ENCODE measurements at places on chromosomes 12 and 14.

DNA sequence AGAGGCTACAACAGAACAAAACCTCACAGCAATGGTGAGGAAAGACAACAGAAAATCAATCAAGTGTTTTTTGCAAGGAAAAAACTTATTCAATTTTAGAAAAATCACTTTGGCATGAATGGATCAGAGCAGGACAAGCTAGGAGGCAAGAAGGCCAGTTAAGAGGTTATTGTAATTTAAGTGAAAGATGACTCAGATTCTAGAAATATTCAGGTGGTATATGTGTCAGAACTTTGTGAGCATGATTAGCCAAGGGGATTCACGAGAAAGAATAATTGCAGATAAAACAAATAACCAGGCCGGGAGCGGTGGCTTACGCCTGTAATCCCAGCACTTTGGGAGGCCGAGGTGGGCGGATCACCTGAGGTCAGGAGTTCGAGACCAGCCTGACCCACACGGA, 12.7 kb downstream of the GCH1 start:
- DNase-seq: no peak

DNA sequence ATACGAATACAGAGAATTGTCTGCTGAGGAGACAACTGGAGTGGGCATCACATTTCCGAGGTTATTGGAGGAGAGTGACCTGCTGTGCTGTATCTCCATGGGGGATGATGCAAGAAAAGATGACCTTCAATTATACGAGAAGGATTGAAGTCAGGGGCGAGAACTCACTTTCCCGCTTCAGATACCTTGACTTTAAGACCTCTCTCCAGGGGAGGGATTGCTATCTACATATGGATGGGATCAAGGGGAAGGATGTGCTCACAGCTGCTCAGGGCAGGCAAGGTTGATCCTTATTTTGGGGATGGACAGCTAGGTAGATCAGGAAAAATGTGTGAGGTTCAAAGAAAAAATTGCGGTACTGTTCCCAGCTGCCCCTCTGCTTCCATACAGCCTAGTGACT, 24.4 kb downstream of the NEUROD4 start:
- no peak for DNase-seq

GRCh38 chr14:91912035-91912434, 35.5 kb downstream of the FBLN5 start:
- no peak for DNase-seq

GRCh38 chr12:3556716-3557115, 65.7 kb downstream of the PRMT8 start:
- DNase-seq: no peak

GRCh38 chr14:50864237-50864636, 7.6 kb upstream of the ABHD12B start:
- DNase-seq: no peak

DNA sequence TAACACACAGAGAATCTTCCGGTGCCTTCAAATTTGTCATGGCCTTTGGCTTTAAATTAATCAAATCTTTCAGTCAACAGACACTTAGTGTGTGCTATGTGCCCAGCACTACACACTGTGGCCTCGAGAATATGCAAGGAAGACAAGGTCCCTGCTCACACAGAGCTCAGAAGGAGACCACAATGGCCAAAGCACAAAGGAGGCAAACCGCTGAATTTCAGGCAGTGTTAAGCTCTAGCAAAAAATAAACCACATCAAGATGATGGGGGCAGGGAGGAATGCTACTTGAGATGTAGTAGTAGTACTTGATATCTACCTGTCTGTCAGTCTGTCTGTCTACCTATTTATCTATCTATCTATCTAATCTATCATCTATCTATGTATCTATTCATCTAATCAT, 227.9 kb downstream of the TMEM132D start:
- no peak for DNase-seq

GRCh38 chr14:38705220-38705619, 397.8 kb downstream of the SEC23A start:
- no peak for DNase-seq

- DNase-seq: no peak
Measured at GRCh38 chr12:67288561-67288960, 19.4 kb downstream of the CAND1 start.

DNA sequence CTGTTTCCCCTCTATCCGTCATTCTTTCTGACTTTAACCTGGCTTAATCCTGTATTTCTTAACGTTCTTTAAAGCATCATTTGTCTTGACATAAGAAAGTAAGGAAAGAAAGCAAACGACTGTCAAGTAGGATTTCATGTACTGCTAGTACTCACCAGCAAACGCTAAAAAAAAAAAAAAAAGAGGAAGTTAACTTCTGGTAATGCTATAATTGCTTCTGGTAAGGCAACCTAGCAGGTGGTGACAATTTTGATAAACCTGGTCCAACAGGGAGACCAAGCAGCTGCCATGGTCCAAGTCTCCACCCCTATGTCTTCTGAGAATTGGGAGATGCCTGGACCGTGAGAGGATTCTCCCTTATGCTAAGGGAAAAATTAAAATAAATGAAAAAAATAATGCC, 306.6 kb downstream of the DAD1 start:
- no peak for DNase-seq

DNA sequence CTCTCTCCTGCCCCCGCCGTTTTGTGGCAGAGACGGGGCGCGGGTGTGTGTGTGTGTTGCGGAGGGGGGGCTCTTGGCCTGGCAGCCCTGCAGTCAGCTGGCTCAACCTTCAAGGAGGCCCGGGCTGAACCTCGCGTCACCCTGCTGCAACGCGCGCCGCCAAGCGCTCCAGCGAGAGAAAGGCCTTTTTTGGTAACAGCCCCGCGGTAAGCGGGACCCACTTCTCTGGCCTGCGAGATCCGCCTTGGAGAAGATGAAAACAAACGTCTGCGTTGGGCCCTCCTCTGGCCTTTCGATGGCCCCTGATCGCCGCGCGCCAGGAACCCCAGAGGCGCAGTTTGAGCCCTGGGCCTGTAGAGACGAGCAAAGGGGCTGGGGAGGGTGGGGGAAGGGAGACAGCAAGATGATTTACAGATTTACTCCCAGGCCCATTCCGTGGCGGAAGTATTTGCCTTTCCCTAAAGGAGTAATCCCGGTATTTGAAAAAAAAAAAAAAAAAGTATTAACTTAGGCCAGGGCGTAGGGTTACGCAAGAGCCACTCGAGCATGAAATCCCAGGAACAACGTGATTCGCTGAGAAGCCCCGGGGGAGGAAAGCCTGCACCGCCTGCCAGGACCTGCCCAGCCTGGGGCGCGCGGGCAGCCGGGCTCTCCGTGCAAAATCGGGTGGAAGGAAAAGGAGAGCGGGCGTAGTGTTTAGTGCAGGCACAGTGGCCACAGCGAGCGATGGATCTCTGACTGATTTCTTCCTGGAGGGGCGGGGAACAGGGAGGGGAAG, 4.5 kb upstream of the IRF2BPL start:
- peak; percentile 90 for DNase-seq

DNA sequence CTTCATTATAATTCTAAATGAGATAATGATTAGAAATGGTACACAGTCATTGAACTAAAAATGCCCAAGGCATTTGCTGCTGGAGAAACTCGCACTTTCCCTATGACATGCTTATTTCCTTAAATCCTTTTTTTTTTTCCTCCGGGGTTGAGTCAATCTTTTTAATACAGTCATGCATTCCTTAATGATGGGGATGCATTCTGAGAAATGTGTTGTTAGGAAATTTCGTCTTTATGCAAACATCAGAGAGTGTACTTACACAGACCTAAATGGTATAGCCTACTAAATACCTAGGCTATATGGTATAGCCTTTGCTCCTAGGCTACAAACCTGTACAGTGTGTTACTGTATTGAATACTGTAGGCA, 29.8 kb upstream of the DACT1 start:
- peak; percentile 26 for DNase-seq

DNA sequence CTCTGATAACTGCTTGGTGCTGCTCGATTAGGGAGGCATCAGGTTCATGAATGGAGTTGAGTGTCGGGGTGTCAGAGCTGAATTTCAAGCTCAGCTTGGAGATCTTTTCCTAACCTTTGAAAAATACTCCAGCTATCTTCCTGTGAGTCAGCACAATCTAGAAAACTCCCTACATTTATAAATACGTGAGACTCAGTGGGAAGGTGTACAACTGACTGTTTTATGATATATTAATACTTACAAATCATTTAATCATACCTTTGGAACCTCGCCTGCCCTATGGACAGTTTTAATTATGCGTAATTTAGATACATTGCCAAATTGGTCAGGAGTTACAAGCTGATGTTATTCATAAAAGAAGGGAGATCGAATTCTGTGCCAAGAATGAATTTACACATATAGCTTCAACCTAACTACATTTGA, 961 bp downstream of the CMAS start:
- DNase-seq: no peak

DNA sequence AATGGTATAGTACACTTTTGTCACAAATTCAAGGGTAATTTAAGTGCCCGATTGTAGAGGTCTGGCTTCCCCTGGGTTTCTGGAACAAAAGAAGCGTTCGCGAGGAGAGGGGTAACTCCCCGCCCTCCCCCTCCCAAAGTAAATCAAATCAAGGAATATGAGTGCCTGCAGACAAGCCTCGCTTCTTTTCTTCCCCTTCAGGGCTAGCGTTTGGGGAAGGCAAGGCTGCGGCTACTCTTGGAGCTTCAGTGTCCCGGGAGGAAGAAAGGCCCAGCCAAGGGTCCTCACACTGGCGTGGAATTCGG, 456 bp upstream of the TMPO start:
- no peak for DNase-seq

- peak; percentile 56 for DNase-seq
Measured at GRCh38 chr14:57390806-57391516, 575 bp downstream of the NAA30 start.

DNA sequence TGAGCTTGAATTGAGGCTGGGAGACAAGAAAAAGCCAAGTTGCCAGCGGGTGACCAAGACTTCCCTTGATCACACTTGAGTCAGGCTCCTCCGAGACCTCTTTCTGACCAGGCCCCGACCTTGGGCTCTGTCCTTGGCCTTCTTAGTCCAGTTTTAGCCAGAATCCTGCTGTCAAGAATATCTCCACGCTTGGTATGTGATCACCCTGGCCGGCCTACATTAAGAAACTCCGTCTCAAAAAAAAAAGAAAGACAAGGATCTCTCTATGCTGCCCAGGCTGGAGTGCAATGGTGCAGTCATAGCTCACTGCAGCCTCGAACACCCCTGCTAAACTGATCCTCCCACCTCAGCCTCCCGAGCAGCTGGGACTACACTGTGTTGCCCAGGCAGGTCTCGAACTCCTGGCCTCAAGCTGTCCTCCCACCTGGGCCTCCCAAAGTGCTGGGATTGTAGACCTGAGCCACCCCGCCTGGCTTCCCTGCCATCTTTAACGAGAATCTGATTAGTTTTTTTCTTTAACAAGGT, 1.0 kb upstream of the ITPK1 start:
- no peak for DNase-seq

DNA sequence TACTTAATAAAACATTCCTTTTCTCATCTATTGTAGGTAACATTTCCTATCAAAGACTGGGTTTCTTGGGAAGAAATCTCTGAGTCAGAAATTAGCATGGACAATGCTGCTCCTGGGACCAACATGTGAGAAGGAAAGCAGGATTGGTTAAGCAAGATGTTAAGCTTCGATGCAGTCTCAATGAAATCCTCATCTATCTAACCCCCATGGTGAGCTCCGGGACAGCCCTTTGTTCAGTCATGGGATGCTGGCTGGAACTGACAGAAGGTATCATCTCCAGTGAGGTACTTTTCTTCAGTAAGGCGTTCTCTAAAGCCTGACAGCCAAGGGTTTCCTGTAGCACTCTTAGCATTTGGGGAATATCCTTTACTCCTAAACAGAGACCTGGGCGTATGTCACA, 82.8 kb upstream of the SINHCAF start:
- DNase-seq: no peak

GRCh38 chr12:110538869-110539622, 36.9 kb downstream of the RAD9B start:
- no peak for DNase-seq

DNA sequence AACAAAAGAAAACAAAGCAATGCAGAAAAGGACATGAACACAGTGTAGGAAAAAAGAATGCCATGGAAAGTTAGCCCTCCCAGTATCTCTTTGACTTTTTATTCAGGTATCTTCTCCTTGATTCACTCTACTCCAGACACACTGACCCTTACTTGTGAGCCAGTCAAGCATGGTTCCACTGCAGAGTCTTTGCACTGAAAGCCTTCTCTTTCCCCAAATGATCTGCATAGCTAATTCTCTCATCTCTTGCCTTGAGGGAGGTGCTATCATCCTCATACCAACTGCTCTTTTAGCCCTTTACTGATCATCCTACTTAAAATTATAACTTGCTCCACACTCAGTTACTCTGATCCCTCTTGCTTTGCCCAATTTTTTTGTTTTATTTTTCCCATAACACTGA, 101.2 kb upstream of the SLC16A7 start:
- no peak for DNase-seq

DNA sequence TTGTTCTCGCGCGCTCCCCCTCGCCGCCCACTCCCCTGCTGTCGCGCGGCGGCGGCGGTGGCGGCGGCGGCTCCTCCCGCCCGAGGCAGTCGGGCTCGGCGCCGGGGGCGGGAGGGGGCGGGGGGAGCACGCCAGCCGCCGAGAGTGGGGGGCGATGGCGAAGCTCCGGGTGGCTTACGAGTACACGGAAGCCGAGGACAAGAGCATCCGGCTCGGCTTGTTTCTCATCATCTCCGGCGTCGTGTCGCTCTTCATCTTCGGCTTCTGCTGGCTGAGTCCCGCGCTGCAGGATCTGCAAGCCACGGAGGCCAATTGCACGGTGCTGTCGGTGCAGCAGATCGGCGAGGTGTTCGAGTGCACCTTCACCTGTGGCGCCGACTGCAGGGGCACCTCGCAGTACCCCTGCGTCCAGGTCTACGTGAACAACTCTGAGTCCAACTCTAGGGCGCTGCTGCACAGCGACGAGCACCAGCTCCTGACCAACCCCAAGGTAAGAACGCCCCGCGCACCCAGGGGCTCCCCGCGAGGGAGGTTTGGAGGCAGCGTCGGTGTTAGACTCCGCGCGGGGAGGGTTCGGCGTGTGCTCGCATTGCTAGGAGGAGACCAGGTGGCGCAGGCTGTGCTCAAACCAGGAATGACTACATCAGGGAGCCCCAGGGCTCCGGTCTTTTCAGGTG, 629 bp downstream of the KCNMB4 start:
- peak; percentile 38 for DNase-seq

DNA sequence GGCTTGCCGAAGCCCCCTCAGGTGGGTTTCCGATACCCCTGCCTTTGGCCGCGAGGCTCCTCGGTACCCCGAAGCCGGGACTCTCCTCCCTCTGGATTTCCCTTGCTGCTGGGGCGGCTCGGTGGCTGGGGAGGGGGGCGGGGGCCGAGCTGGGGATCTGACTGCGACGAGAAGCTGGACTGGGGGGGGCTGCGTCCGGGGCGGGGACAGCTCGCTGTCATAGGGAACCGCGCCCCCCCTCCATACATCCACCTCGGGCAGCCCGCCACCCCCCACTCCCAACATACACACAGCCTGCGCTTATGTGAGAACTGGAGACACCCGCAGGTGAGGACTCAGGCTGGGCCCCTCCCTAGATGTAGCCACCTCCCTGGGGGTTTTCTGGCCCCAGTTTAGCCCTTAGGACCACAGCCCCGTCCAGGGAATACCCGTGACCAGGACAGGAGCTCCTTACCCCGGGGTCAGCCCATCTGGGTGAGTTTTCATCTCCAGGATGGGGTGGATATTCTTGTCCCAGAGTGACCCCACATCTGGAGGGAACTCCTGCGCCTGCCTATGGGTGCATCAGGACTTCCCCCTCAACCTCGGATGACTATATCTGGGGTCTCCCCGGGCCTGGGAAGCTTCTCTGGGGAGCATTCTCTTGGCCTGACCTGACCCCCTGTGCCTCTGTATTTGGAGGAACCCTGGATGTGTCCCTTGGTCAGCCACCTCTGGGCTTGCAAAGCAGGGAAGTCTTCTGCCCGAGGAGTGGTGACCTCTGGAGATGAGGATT, 687 bp downstream of the ASIC1 start:
- no peak for DNase-seq
